ENCODE measurements at places on chromosomes 7 and 10. TPM values are rescaled to one million over a fixed set of nuclear protein-coding genes. Genes with fewer than 3 reads are reported as not detected.

GRCh38 chr10:50416181-50416824 is 165.0 kb upstream of the ASAH2 start:
- DNase-seq: peak; percentile 58

DNA sequence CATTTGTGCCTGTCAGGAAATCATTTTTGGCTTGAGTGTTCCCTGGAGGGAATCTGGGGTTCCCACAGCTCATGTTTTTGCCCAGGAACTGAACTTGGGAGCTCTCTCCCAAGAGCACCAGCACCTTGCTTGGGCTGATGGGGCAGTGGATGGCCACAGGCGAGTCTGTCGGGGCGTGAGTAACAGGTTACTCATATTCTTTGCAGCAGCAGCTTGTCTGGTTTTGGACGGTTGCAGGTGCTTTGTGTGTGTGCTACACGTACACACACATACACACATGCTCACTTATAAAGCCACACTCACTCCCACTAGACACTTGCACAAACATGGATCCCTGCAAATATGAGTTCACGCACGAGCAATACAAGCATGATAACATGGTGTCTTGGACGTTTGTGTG is 2.9 kb upstream of the PALD1 start:
- DNase-seq: no peak

DNA sequence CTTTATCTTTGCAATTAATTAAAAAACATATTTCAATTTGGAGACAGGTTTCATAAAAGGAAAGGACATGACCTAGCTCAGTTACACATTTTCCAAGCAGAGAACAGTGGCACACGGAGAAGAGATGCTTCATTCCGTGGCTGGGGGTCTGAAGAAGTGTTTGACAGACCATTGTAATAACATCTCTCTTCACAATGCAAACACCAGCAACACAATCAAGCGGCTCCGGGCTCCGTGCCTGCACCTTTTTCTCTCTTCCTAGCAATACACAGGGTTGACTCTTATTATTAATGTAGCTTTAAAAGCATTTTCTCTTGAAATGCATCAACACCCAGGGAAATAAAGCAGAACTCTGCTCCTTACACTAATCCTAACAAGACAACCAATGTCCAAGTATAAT is 261.0 kb upstream of the AOAH start:
- no peak for DNase-seq

DNA sequence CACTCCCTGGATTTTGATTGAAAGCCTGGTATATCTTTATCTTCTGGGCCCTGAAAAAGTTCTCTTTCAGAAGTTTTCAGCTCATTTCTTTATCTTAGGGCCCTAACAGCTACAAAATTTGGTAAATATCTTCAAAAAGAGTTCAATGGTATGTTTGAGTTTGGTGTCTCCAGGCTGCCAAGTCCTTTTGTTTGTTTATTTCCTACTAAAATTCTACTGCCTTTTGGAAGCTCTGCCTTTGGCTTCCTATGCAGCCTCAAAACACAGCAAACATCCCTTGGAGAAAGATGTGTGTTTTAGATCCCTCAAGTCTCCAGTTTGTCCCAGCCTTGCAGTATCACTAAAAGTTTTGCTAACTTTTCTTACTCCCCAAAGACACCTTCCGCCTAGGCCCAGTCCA is 146.8 kb downstream of the LRRTM3 start:
- DNase-seq: peak; percentile 31

- no peak for DNase-seq
Observed at GRCh38 chr7:122070834-122071233, 73.2 kb downstream of the AASS start.

DNA sequence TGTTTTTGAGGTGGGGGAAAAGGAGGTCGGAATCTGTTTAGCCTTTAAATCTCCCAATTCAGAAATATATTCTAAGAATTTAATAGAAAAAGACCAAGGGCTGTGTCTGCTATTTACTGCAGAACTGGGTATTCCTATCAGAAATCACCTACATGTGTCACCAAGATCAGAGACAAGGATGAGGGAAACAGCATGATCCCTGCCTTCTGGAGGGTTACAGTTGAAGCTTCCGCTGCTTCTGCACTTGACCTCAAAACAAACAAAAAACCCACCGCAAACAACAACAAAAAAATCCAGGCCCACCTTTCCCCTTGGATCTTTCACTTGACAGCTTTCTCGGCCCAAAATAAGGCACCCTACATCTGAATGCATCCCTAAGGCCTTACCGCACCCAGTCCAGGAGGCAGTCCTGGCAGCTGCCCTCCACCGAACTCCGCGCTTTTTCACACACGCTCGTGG is 750 bp upstream of the CDK14 start:
- DNase-seq: no peak

GRCh38 chr10:69080226-69080625 is 7.7 kb upstream of the SRGN start:
- no peak for DNase-seq

DNA sequence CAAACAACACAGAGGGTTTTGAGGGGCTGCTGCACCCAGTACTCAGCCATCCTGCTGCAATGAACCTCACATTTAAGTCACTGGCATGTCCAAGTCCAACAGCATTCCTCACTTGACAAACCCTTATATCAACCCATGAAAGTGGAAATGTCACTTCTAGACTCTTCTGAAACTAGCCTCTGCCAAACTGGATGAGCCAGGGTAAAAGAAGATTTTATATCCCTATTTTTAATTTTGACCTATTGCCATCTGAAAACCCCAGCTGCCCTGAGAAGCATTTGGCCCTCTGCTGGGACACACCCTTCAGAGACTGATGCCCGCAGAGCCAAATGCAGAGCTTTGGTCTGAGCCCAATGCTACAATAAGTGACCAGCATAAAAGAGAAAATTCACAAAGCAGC is 201.1 kb downstream of the ANK3 start:
- no peak for DNase-seq

DNA sequence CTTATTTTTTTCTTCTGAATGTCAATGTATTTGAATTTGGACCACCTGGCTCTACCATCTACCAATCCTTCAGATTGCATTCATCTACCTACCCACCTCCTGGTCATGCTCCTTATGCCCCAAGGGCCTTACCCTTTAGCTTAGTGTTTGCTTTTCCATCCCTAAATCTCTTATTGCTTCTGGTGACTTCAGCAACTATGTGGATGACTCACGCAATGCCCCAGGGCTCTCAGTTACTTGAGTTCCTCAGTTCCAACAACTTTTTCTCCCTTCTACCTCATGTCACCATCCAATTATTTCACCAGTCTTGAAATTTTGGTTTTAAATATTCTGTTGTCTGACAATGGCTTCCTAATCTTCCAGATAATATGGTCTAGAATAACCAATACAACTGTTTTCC is 118.9 kb downstream of the CFAP58 start:
- no peak for DNase-seq

GRCh38 chr10:14653271-14654161 is 121.2 kb downstream of the FAM107B start:
- peak; percentile 68 for DNase-seq

NODAL gene
- not detected for total RNA-seq

TECTB gene
- not detected for total RNA-seq

GRID1 gene
- total RNA-seq: 1.9 TPM

EFCAB10 gene
- 23.2 TPM for total RNA-seq

SSC4D gene
- total RNA-seq: 2.1 TPM

FZD8 gene
- total RNA-seq: 20.8 TPM

Measured in lung (tissue), 17 donors.